Stimulated activated CD8-positive, alpha-beta memory T cell treated with anti-CD3 and anti-CD28 coated beads, Interleukin-4, amount 100 ng/mL, for 4 hours (primary cell): ENCODE measurements at places on chromosomes 4 and X.

DNA sequence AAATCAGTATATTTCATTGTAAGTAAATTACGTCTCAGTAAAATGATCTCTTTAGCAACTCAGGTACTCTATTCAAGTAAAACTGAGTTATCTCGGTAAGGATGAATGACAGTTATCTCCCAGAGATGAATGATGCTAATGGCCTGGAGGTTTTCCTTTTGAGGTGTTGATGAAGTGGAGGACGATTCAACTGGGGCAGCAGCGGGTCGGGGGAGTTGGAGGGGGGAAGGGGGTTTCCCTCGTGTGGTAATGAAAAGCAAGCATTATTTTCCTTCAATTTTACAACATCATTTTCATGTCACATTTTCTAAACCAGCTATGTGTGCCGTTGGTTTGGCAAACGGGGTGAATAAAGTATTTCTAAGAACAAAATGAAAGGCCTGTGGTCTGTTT lies 92.4 kb upstream of the ATXN3L start:
- no peak for DNase-seq

- DNase-seq: no peak
These were observed 222.1 kb downstream of the CBR4 start for GRCh38 chr4:168787801-168788595.

DNA sequence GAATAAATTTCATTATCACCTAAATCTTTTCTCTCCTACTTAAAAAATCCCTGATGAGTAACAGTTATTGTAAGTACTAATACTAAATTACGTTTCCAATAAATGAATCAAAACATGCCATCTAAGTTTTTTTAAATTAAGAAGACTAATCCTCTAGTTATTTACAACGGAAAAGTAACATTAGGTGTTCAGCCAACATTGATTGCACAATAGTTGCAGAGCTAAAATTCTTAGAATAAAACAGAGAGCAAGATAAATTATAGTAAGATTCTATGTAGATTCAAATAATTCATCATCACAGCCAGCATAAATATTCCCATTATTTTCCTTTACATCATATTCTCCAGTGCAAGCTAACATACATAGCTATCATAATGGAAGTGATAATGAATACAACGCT lies 139.2 kb downstream of the HDX start:
- DNase-seq: no peak

- no peak for DNase-seq
These were observed 17.6 kb upstream of the SCML1 start for GRCh38 chrX:17719711-17720110.

DNA sequence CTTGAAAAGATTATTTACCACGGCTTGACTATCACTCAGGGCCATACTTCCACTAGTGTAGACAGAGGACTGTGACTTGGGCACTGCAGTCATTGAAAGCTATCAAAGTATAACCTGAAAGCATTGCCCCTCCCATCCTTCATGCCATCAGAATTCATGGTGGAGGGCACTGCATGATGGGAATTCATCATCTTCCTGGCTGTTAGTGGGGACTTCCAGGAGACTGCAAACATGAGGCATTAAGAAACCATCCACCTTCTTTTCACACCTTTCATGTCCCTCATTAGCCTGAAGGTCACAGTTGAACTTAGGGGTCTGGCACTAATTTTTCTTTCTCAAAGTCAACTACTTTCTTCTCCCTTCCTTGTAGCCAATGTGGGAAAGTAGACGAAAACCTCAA lies 25.8 kb downstream of the VSIG4 start:
- no peak for DNase-seq

DNA sequence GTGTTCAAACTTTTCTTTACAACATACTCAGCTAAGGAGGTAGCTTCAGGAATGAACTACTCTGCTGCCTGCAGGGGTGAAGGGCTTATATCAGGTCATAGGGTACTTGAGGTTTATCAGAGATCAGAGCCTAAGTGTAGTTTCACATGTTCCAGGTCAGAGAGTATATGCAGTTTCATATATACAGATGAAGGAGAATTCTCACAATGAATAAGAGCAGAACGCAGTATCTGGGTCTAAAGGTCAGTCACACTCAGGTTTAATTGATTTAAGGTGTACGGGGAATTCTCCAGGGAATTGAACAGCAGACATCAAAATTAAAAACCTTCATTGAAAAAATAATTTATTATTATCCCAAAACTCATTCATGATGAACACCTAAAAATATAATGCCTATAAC lies 700.6 kb downstream of the TECRL start:
- DNase-seq: no peak

GRCh38 chr4:71266090-71266794 lies 72.6 kb upstream of the SLC4A4 start:
- DNase-seq: no peak

- DNase-seq: no peak
These were observed 69.5 kb upstream of the ANK2 start for GRCh38 chr4:112979881-112980421.

DNA sequence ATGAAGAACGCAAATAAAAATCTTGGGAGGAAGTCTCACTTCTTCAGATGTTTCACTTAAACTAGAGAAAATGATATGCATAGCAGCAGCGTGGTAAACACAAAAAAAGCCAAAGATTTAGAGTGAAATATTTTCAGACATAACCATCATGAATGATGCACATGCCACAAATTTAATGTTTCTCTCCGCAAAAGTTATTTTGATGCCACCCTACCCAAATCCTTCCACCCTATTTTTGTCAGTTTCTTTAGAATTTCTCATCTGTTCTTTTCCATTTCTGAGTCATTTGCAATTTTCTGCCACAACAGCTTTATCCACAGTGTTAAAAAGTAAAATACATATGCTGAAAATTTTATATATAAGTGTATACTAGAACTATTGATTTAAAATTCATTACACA lies 1663.7 kb upstream of the ADGRL3 start:
- DNase-seq: no peak

DNA sequence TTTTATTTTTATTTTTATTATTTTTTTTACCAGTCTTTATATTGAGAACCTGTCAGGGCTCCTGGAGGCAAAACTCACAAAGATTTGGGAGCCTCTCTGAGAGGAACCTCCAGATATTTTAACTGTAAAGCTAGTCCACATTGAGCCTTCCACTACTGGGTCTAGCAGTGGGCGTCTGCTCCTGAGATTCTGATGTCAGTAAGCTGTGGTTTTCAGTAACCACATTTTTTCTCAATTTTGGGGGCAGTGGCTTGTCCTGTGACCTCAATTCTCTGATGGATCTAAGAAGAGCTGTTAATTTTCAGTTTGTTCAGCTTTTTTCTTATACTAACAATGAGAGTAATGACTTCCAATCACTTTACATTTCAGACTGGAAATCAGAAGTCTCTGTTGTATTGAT lies 23.6 kb upstream of the GPRASP1 start:
- DNase-seq: no peak

DNA sequence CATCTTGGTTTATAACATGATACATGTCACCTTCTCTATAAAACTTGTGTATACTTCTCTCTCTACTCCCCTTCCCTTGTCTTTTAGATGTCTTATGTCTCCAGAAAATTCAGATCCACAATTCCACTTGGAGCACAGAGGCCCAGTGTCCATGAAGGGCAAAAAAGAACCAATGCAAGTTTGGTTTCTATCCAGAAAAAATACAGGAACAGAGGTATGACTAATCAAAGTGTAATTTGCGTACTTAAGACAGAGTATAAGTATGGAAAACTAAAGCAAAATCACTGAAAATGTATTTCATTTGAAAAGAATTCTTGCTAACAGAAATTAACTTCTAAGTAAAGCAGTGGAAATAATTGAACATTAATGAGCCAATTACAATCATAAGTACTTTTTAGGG lies 46.2 kb downstream of the GUCY1B1 start:
- DNase-seq: no peak

- DNase-seq: no peak
These were observed 199.2 kb upstream of the MAOA start for GRCh38 chrX:43456906-43457305.

DNA sequence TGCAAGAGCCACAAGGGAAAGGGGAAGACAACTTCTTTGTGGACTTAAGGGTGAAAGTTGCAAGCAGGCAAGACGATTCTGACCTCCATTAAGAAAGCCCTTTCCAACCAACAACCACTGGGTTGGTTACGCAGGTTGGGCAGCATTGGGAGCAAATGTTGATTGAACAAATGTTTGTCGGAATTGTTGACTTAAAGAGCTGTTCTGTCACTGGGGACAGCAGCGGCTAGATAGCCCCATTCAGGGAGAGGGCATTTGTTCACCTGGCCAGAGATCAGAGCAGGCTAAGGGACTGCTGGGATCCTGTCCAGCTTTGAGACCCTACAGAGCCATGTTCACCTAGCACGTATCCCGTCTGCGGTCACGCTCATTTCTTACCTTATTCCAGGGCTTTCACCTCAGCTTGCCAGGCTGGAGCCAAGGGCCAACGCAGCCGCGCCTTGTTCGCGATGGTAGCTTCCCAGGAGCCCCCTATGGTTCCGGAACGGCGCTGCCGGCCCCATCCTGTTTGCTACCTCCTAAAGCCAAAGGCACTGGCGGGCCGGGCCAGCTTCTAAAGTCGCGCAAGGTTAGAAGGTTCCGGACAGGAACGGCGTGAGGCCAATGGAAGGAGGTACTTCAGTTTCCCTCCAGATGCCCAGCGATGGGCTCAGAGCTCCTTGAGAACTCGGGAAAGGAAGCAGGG lies 24.6 kb downstream of the F9 start:
- DNase-seq: no peak

DNA sequence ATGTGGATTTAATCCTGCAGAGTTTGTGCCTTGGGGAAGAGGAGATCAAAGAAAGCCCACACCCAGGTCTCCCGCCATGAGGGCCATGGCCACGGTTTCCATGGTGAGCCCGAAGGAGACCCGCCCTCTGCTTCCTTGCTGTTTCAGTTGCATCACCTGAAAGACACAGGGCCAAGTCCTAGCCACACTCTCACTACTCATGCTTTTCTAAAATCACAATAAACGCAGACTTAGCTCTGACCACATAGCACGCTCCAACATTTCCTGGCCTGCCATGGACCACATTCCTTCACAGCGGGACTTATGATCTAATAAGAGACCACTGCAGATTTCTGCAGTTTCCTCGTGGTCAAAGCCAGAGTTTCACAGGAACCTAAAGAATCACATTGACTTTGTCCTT lies 426.0 kb upstream of the NR3C2 start:
- no peak for DNase-seq

GRCh38 chr4:184409911-184410692 lies 64.2 kb downstream of the IRF2 start:
- no peak for DNase-seq
